ENCODE measurements at places on chromosomes 11 and 22.

DNA sequence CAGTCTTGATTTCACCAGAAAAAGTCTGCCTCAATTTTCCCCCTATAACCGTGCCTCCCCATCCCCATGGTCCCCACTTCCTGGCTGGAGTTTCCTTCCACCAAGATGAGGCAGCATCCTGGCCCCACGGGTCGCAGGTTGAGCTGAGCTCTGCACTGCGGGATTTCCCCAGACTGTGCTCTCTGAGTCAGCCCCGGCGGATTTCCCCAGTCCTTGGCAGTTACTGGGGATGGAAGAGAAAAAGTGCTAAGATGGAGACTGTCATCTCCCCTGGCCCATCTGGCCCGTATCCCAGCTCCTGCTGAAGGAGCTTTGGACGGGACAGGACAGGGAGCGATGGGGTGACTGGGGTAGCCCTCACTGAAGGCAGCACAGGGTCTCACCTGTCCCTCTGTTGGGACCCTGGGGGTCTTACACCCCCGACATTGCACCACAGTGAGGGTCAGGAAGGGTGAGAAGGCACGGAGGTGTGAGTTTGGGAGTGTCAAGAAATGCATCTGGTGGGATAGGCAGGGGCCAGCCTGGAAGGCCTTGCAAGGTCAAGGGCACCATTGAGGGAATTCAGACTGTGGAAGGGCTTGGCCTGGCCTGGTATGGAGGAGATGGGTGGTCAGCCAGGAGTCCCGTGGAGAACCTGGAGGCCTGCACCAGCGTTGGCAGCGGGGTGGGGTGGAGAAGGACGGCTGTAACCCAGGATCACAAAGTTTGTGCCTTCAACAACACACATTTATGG lies 36.5 kb downstream of the NADSYN1 start:
- no peak for DNase-seq

- DNase-seq: no peak
Observed at GRCh38 chr22:38479096-38479837, 11.4 kb downstream of the KDELR3 start.

- DNase-seq: no peak
Observed at GRCh38 chr11:92911478-92911877, 58.0 kb upstream of the MTNR1B start.

GRCh38 chr11:134630861-134631260 lies 218.8 kb upstream of the B3GAT1 start:
- DNase-seq: no peak

- no peak for DNase-seq
Observed at GRCh38 chr11:61949169-61950034, 749 bp upstream of the BEST1 start.

DNA sequence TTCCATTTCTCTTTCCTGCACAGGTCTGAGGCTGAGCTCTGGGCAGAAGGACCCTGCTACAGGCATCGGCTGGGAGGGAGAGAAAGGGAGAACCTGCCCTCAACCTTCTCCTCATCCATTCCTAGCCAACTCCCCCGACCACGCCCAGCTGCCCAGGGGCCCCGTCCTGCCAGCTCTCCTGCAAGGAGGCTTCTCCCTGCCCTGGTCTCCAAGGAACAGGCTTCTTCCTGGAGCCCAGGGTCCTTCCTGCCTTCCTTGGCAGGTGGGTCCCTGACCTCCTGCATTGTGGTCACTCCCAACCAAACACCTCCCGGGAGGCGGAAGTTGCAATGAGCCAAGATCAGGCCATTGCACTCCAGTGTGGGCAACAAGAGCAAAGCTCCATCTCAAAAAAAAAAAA lies 12.5 kb upstream of the HMOX1 start:
- no peak for DNase-seq

DNA sequence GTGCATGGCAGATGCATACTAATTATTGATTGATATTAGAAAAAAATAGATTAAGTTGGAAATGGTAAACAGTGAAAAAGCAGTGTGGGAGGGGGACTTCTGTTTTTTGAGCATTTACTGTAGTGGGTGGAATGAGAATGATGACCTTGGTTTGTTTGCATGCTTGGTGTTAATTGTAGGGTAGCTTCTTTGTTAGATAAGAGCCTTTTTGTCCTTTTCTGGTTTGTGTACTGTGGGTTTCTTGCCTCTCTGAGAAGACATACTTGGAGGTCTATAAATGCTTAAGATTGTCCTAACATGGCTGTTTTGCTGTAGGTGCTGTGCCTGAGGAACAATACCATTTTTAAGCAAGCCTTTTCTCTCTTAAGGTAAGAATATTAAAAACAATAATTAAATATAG lies 17.0 kb downstream of the MRPL48 start:
- DNase-seq: no peak

GRCh38 chr22:40597526-40598430 lies 38.7 kb downstream of the MRTFA start:
- no peak for DNase-seq
